ENCODE measurements at places on chromosomes 12 and 14.
A peak's percentile ranks its signal among the peaks of the same experiment; 100 is the strongest.

- DNase-seq, result no peak
Measured at GRCh38 chr12:94147991-94148738, at the start of gene PLXNC1. PLXNC1 (plus strand) TSS chr12:94148577; CDS start chr12:94148972, 395 bp downstream.

DNA sequence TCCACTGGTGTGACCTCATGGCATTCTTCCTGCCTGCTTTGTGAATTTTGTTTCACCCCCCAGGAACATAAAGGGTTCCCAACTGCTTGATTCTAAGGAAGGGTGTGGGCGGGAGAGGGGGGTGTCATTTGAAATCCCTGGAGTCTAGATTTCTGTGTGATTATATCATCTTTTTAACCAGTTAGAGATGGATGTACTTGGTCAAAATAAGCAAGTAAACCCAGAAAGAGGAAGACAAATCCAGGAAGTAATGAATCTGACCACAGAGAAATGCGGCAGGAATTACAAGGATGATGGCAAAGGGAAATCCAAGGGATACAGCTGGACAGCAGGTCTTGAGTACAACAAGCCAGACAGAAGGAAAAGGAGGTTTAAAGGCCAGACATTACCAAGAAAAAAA, 38.9 kb downstream of the DMAC2L start:
- DNase-seq, result no peak

DNA sequence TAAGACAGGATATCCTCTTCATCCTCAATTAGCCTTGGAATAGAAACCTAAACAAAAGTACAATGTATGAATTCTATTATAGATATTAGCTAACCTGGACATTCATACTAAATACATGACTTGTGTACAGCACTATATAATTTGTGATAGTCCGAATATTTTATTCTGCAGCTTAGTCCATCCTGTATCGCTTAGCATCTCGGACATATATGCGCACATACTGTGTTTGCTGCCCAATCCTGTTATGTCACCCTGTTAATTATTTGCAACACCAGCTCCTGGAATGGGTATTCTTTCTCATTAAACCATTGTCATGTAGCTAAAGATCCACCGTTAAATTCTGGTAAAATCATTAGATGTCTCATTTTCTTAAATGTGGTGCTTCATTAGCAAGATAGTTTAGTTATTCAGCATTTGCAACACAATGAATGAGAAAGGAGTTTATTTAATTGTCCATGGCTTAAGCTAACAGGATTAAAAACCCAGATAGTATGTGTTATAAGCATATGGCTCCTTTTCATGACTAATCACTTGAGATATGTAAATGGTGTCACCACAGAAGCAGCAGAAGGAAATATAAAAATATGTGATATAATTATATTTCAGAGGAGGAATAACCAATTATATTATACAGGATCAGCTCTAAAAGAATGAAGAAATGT, 156.0 kb upstream of the ARHGAP5 start:
- DNase-seq, result no peak

GRCh38 chr14:101126731-101127130, 223.2 kb upstream of the RTL1 start:
- DNase-seq, result no peak

GRCh38 chr14:99681101-99681831, 2.8 kb upstream of the CYP46A1 start:
- peak; percentile 45 for DNase-seq
